Activated T-helper 17 cell treated with anti-CD3 and anti-CD28 coated beads, Interleukin-2, amount 50 U/mL, for 72 hours (primary cell): ENCODE measurements at places on chromosomes 16 and 17. TPM values are rescaled to one million over a fixed set of nuclear protein-coding genes. Genes with fewer than 3 reads are reported as not detected.
A peak's percentile ranks its signal among the peaks of the same experiment; 100 is the strongest.

PLD6 gene
- 24.5 TPM for total RNA-seq

DNA sequence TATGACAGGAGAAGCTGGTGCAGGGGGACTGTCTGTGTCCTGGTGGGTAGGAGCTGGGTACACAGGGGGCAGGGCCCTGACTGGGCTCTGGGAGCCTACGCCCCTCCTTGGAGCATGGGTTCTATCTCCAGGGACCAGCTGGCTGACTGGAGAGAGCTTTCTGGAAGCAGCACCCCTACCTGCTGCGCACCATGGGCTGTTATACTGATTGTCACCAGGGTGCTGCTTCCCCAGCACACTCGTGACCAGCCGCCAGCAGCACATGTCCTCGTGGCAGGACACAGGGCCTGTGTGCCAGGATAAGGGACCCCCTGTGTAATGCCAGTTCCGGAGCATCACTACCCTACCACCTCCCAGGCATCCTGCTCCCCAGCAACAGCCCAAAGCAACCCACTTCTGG, 106.0 kb downstream of the AMFR start:
- ATAC-seq = no peak

WFDC1 gene
- not detected for total RNA-seq

PLXDC1 gene
- 0.41 TPM for total RNA-seq

SRL gene
- total RNA-seq = not detected

DNA sequence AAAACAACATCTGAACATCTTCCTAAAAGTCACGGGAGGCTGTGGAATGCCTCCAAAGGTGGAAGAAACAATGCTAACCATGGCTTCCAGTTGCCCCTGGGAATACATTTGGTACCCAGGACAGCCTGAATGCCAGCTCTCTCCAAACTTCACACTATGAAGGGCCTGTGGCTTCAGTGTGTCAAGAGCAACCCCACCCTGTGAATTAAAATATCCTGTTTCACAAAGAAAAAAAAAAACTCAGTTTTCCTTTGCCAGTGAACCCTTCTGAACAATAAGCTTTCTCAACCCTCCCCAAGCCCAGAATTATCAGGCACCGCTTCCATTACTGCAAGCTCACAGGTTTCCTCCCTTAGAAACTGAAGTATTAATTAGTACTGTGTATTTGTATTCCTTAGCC, 69.8 kb downstream of the SLC39A11 start:
- ATAC-seq = no peak

- ATAC-seq = peak; percentile 27
Observed at GRCh38 chr17:28726226-28726626, at the start of gene TLCD1. TSS of gene TLCD1 (minus strand) at chr17:28726233. CDS start at chr17:28726097, 136 bp downstream.

GRCh38 chr17:36899250-36900159, 37.8 kb upstream of the LHX1 start:
- ATAC-seq = no peak

GCGR gene
- total RNA-seq = 0.26 TPM
